Umbilical cord (tissue), 2 donors: ENCODE measurements at places on chromosomes 3 and 15. TPM values are rescaled to one million over a fixed set of nuclear protein-coding genes. Genes with fewer than 3 reads are reported as not detected.

DNA sequence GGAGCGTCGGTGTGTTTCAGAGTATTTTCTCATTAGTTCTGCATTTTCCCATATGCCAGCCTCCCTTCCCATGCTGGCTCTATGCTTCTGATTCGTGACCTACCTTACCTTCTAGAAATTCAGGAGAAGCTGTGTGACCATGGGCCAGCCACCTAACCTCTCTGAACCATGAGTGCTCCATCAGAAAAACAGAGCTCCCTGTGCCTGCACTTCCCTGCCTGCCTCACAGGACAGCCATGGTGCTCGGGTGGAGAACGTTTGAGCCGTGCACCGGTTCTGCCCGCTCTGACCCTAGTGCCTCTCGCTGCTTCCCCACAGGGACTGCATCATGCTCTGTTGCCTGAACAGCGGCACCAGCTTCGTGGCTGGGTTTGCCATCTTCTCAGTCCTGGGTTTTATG is 74.5 kb upstream of the SLC6A1 start:
- DNase-seq, result no peak

DNA sequence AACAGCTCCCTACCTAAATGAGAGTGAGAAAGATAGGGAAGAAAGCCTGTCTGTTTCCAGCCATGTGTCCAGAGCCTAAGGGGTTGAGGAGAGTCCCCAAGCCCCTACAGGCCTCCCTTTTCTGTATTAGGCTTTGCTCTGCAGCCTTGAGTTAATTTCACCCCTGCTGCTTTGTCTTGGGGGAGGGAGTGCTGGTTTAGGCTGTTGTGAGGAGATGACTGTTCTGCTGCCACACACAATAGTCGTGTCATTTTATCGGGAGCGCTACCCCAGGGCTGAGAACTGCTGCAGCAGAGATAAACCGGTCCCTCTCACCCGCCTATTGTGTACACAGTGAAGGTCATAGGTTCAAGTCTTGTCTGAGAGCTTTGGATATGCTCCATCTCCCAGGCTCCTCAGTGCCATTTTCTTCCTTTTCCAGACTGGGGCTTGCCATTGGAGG is 1.4 kb downstream of the ZNF609 start:
- no peak for DNase-seq

DNA sequence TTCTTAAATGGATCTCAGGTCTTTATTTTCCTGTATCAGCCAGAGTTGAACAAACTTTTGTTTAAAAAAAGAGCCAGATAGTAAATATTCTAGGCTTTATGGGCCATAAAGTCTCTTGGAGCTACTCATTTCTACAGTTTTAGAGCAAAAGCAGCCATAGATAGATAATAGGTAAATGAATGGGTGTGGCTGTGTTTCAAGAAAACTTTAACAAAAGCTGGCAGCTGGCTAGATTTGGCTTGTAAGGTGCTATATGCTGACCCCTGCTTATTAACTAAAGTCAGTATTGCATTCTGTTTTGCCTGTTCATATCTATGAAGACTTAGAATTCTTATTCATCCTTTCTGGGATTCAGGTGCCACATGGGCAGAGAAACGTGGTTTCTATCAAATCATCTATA is 29.0 kb downstream of the MFN1 start:
- DNase-seq, result no peak

DNA sequence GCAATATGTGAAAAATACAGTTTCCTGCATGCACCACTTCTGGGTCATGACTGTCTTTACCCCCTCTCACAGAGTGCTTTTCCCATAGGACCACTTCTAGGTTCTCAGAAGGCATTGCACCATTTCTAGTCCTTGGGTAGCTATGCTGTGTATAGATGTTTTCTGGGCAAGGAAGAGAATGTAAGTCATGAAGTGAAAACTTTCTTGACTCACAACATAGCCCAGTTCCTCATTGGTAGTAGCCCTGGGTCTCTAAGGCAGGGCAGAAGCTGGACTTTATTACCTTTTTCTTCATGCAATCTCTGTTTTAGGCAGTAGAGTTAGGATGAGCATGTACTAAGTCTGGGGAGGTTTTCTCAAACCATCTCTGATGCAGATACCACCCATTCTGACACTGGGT is 203.1 kb downstream of the EPHB1 start:
- DNase-seq, result no peak

DNA sequence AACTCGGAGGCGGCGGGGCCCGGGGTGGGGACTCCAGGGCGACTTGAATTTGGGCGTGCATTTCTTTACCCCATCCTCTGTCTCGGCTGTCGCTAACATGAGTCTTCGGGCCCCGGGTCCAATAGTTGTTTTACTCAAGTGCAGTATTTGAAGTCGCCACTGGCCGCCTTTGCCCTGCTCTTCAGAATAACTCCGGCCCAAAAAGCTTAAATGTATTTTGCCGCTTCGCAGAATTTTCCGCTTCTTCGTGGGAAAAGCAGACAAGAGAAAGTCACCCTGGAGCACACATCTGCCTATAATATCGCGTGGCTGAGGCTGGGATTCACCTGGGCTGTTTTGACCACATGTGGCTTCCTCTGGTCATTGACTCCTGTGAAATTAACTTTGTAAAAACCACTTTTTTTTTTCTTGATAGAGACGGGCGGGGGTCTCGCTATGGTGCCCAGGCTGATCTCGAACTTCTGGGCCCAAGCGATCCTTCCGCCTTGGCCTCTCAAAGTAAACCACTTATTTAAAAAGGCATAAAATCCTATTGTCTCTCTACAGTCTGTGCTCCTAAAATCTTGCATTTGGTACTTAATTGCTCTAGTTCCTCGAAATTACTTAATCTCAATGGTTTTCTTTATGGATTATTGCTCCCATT is 676 bp downstream of the CNOT10 start:
- no peak for DNase-seq

Gene ELL3
- 0.24 TPM for total RNA-seq
